Kidney capillary endothelial cell (primary cell): ENCODE measurements at places on chromosomes 3 and 15.

DNA sequence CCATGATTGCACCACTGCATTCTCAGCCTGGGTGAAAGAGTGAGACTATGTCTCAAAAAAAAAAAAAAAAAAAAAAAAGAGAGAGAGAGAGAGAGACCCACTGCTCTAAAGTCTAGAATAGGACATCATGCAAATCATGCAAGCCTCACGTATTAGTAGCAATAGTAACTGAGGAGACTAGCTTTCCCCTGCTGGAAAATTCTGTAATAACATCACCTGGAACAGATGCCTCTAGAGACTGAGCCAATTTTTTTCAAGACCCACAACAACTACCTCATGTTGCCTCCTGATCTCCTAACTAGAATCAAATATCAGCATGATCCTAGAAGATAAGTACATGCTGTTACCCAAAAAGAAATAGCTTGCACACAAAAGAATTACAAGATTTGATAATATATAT, 461.9 kb downstream of the AGBL1 start:
- no peak for DNase-seq

DNA sequence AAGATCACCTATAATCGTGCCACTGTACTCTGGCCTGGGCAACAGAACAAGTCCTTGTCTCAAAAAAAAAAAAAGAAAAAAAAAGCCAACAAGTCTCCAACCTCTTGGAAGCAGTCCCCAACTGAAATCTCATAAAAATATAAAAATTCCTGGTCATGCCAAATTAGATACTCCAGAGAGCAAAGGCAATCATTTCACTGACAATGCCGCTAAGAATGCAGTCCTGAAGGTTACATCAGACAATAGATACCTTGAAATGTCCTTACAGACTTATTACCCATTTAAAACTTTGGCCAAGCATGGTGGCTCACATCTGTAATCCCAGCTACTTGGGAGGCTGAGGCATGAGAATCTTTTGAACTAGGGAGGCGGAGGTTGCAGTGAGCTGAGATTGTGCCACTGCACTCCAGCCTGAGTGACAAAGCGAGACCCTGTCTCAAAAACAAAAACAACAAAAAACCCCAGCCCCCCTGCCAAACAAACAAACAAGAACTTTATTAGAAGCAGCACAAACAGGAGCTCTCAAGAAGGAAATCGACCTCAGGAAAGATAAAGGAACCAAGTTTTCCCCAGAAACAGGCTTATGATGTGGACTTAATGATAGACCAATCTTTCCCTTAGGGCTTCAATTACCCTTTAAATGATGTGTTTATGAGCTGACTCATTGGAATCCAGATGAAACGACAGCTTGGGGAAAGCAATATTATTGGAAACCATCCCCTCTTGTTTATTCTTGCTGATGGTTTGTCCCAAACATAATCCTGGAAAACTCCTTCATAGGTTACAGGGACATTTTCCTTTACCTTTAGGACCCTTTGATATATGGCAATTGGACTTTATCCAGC, 53.1 kb upstream of the XCR1 start:
- no peak for DNase-seq

DNA sequence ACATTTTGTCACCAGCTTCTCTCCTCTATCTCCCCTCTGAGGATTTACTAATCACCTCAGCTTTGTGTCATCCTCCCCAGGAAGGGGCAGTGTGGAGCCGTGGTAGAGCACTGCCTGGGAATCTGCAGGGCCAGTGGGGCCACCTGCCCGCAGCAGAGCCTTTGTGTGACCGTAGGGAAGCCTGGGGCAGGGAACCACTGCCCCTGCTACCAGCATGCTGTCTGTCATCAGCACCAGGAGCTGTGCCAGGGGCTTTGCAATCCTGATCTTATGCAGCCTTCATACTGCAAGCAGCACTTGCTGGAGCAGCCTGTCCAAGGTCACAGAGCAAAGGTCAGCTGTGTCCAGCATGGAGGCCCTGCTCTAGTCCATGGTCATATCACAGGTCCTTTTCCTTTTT, 170.2 kb upstream of the IL12A start:
- DNase-seq, result no peak

- DNase-seq, result peak; percentile 22
These were observed 43.3 kb downstream of the ZNF609 start for GRCh38 chr15:64503640-64504039.

DNA sequence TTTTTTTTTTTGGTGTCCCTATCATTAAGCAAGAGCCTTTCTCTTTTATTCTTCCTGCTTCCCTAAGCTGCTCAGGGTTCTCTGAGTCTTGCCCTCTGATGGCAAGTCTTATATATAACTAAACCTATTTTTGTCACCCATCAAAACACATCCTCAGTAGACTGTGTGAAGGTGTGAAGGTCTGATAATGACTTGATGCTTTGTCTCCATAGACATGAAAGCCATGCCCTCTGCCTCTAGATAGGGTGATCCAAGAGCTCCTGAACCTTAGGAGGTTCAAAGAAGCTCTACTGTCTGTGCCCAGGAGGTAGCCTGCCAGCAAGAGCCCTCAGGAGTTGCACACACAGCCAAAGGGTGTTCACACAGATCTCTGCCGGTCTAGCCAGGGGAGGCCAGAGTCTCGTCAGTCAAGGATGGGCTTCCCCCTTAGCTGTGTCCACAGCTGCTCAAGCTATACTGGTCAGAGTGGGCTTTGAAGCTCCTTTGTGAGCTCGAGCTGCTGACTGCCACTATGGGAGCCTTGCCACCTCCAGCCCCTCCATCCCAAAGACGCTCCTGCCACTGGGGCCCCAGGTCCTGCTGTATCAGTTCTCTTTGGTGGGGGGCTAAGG, 13.1 kb upstream of the SNX22 start:
- no peak for DNase-seq

- no peak for DNase-seq
These were observed 10.6 kb downstream of the XXYLT1 start for GRCh38 chr3:195260280-195260905.

GRCh38 chr3:126287536-126288241, 69.5 kb downstream of the KLF15 start:
- peak; percentile 18 for DNase-seq

GRCh38 chr15:84785053-84785452, 32.1 kb upstream of the ALPK3 start:
- no peak for DNase-seq

DNA sequence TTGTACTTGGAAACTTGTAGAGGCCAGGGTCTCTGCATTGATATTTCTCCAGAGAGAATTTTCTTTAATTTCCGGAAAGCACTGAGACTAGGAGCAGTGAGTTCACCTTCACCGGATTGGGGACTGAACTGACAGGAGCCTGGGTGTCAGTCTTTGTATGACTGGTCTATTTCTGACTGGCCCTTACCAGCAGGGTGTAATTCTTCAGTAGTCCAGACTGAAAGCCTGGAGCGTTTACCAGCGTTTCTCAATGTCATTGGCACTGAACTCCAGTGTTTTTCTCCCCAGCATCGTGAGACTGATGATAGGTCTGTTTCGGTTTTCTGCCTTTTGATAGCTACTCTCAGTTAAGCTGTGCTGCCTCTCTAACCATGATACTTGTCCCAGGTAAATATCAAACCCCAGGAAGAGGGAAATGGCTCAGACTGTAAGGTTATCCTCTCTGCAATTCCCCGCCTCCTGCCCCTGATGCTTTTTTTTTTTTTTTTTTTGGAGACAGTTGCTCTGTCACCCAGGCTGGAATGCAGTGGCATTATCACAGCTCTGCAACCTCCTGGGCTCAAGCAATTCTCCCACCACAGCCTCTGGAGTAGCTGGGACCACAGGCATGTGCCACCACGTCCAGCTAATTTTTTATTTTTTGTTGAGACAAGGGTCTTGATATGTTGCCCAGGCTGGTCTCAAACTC, 103.6 kb downstream of the CACNA2D3 start:
- DNase-seq, result no peak

DNA sequence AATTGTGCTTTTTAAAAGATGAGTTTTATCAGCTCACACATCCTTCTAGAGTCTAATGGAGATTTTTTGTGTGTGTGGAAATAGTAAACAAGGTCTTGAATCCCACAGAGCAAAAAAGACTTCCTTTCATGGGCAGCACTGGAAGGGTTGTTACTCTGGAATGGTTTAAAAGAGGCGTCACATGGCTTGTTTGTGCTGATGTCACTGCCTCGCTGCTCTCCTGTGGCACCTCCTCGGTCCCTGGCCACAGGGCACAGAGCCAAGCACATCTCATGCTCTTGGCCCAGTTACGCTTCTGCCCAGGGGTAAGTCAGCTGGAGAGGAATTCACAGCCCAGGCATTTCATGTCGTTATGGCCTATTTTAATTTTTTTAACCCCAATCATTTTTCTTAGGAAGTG, 53.2 kb downstream of the PGPEP1L start:
- no peak for DNase-seq

GRCh38 chr3:119589102-119589773, 8.4 kb upstream of the PLA1A start:
- no peak for DNase-seq

DNA sequence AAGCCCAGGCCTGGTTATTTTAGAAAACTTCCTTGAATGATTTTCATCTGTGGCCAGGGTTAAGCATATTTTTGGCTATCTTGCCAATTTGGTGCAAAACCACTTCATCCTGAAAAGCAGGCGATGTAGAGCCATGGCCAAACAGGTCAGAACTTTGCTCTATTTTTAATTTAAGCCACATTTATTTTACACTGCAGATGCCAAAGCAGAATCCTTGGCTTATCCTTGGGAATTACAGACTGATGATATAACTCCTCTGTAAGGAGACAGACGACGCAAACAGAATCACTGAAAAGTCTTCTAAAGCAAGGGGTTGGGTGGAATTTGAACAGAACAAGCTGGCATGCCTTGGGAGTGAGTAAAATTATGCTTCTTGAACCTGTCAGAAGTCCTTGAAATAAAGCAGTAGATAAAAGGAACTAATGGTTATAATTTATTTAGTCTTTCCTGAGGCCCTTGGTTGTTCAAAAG, 121.9 kb downstream of the CHST2 start:
- DNase-seq, result no peak

- DNase-seq, result no peak
These were observed 16.4 kb upstream of the FGD5 start for GRCh38 chr3:14802381-14802731.

DNA sequence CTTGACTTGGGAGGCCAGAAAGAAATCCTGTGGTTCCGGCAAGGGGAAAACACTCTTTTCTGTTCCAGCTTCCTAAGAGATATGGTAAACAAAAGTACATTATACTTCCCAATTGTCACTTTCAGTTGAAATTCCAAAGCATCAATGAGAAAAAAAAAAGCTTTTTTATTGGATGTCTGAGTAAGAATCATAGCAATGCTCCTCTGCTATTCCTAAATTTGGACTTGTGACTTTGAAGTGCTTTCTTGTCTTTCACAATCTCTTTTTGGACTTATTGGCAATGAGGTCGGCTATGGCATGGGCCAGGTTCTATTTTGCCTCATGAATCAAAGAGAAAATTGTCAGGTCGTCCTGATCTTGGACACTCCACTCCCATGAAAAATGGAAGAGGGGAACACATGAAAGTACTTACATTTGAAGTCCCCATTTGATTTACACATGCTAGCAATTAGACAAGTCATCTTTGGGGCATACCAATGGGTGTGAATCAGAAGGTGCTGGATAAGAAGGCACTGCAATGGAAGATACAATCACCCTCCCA, 170.5 kb downstream of the GREM1 start:
- DNase-seq, result no peak

GRCh38 chr3:43019006-43019809, 40.1 kb downstream of the GASK1A start:
- DNase-seq, result no peak

GRCh38 chr15:34986326-34986725, 1.8 kb downstream of the ZNF770 start:
- no peak for DNase-seq

DNA sequence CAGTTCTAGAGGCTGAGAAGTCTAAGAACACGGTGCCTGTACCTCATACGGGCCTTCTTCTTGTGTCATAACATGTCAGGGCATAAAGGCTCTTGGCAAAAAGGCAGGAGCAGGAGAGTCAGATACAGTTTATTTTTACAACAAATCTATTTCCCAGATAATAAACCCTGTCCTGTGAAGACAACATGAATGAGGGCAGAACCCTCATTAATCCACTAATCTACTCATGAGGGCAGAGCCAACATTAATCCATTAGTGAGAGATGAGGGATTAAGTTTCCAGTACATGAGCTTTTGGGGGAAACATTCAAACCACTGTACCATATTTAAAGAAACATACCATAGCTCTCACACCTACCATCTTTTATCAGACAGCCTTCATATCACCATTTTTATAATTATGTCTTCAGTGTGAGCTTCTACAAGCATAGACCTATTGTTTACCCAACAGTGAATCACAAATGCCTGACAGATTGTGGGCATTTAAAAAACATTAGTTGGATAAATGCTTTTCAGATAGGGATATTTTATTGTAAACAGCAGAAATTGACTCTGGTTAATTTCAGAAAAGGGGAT, 645.8 kb downstream of the GRM7 start:
- DNase-seq, result no peak

DNA sequence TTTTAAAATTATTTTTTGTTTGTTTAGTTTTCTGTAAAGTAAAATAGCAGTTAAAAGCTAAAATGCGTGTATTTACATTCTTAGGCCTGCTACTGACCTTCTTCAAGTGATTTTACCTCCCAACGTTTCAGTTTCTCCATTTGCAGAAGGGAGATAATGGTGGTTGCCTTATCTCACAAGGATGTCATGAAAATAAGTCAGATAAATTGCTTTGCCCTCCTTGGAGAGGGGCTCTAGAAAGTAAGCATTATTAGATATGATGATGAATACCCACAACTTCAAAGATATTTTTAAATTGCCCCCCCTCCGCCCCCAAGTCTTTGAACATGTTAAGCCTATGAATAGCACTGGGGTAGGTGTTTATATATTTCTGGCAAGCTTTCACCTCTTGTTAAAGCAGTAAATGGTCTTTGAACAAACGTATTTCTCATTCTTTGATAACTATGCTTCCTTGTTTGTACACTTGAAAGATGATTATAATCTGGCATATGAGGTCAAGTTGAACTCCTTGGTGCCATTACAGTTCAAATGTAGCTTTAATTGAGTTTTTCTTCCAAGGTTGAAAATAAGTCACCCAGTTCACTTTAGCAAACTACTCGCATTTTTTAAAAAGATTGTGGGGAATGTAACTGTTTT, 6.4 kb downstream of the TERC start:
- DNase-seq, result no peak
